Hepatic stellate cell (primary cell): ENCODE measurements at places on chromosomes 5 and 9.
A peak's percentile ranks its signal among the peaks of the same experiment; 100 is the strongest.

DNA sequence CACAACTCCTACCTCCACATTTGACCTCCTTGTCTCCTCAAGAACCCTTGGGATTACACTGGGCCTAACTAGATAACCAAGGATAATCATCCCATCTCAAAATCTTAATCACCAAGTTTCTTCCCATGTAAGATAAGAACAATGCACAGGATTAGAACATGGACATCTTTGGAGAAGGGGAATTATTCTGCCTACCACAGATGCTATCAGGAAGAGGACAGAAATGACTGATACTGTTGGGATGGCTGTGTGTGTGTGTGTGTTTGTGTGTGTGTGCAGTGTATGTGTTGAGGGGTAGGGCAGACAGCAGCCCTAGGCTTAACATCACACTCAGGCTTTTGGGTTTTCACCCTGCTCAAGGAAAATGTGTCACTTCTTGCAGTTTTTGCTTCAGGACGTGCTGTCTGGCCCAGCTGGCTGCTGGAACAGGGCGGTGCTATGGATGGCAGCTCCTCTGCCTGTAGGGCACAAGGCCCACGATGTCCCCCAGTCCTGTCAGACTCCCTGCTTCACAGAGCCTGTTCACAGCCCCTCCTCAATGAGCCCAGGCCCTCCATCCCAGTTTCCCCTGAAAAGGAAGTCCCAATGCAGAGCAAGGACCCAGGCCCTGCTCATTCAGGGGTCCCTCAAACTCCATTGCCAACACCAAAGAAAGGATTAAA, 7.7 kb downstream of the CA9 start:
- no peak for DNase-seq

DNA sequence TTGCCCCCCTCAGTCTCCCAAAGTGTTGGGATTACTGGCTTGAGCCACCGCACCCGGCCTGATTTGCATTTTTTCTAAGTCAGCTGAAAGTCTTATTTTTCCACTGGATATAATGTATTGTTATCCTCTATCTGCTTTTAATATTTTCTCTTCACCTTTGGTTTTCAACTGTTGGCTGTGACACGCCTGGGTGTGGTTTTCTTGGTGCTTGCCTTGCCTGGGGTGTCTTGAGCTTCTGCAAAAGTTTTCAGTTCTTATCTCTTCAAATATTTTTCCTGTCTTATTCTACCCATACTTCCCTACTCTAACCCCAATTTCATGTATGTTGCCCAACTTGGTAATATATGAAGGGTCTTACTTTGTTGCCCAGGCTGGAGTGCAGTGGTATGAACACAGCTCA, 4.3 kb upstream of the MXD3 start:
- no peak for DNase-seq

DNA sequence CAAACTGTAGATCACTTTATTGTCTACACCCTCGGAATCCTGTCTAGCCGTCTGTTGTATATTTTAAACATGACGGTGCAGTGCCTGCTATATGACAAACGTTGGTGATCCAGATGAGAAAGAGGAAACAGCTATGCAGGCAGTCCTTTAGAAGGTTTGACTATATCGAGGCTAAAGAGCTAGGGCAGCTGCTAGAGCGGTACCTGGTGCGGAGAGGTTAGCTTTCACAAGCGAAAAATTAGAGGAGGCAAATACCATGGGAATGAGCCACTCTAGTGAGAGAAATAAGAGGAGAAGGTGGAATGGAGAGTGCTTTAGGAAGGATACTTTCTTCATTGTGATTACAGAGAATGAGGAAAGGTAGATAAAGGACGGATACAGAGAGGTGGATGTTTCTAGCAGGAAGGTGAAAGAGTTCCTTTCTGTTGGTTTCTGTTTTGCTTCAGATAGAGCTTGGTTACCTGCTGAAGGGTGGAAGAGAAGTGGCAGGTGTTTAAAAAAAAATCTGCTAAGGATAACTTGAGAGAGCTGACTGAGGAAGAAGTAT, 959 bp upstream of the FBXL17 start:
- DNase-seq = peak; percentile 10

DNA sequence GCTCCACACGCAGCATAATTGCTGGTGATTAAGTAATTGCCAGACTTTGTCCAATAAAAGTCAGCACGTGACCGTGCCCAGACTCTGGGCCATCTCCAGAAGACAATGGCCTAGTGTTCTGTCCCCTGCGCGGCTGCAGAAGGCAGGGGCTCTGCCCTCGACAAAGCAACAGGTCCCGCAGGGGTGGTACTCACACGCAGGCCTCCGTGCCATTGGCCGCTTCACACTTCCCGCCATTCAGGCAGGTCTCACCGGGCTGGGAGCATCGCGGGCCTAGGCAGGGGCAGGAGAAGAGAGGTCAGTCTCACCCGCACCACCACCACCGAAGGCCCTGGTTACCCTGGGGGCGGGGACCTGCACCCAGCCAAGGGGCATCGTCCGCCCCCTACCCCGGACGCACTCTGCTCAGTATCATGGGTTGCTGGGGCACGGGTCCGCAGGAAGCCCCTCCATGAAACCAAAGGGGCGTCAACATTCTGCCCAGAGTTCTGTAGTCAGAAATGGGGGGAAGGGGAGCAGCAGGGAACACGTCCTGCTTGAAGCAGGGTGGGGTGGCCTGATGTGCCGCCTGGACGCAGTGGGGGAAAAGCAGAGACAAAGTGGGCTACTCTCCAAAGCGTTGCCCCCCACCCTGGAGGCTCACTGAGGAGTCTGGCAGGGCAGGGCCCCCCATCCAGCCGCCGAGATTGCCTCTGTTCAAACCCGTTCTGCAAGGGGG, 1.9 kb downstream of the NOTCH1 start:
- no peak for DNase-seq

GRCh38 chr9:31390403-31391025, 993.9 kb upstream of the ACO1 start:
- DNase-seq = no peak

- no peak for DNase-seq
These were observed 33.0 kb upstream of the CTNNAL1 start for GRCh38 chr9:109046346-109046745.

DNA sequence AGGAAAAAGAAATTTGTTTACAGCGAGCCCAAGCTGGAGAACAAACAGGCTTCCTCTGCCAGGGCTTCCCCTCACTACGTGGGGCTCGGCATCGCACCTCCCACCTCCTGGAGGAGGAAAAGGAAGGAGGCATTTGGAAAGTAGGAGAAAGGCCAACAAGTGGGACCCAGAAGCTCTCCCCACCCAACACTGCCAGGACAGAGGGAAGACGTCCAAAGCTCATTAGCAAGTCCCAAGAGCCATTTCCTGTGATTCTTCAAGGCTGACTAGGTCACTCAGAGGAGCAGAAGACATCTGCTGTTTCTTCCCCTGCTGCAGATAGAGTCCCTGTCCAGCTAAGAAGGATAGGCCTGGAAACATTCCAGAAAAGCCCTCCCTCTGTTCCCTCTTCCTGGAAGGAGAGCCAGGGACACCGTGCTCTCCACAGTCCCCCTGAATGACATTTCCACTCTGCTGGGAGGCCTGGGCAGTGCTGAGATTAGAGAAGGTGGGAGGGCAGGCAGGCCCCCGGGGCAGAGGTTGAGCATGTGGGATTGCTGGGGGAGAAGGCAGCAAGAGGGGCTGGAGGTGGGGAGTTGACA, 57.0 kb upstream of the NEURL1B start:
- DNase-seq = no peak

DNA sequence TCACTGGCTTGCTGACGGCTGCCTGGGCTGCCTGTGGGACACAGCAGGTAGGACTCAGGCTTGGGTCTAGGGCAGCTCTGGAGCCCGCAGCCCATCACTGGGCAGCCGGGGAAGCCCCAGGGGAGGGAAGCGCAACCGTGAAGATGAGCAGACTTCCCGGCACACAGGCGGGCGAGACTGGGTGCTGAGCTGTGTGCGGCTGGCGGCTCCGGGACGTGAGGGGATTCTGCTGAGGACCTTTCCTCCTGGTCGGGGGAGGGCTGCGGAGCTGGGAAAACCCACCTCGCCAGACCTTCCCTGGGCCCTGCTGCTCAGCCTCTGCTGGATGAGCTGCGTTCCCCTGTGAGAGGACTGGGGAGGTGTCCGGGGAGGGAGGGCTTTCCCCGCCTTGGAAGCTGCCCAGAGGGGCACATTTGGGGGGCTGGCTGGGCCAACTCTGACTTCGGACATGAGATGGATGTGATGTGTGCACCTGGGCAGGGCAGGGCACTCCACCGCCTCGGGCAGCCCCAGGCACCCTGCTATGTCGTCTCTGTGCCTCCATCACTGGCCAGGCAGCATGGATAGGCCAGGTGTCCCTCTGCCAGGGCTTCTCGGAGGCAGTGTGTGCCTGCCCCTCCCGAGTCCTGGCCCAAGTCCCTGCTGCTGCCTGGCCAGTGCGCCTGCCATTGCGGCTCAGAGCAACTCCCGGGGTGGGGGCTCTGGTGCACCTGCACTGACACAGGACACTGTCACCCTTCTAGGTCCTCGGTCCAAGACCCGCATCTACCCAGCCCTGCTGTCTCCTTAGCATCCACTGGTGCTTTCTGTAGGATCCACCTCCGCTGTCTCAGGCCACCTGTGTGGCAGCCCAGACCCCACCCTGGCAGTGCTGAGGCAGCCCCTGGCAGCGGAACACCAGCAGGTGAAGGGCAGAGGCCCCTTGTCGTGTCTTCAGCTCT, 66.4 kb downstream of the COL5A1 start:
- no peak for DNase-seq

- no peak for DNase-seq
These were observed 18.9 kb downstream of the OGN start for GRCh38 chr9:92385477-92385876.

DNA sequence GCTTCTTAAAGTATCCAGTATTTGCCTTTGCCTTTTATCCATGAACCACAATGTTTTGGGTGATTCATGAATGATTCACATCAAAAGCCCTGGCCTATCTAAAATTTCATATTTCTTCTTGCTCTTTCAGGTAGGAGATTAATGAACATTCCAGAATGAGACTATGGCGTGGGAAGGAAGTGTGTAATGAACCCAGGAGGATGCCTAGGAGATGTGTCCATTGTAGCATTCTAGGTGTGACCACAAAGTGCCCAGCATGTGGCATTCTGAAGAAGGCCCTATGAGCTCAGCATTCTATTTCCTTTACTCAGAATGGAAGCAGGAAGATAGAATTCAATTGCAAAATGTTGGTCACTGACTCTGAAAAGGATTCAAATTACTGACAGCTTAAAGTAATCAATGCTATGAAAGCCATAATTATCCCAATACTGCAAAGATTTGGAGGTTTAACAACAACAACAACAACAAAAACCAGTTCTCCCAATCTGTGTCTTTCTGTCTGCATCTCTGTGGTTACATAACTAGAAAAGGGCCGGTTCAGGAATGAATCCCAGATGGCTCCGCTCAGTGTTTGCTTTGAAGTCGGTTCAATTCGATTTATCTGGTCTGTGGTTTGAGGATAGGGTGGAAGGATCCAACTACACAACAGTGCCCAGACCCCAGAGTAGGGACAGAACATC, 126.7 kb downstream of the FOXD1 start:
- DNase-seq = peak; percentile 50

DNA sequence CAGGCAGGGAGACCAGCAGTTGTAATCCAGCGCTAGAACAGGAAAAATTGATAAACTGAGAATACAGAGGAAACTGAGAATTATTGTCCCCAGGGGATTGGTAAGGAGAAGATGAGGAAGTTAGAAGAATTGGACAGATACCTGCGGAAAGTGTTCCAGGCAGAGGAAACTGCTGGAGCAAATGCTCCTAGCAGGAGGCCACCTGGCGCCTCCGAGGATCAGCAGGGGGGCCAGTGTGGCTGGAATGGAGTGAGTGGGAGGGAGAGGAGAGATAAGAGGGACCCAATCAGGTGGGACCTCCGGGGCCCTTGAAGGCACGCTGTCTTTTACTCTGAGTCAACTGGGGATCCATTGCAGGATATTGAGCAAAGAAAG, 695 bp upstream of the ANXA6 start:
- DNase-seq = no peak

DNA sequence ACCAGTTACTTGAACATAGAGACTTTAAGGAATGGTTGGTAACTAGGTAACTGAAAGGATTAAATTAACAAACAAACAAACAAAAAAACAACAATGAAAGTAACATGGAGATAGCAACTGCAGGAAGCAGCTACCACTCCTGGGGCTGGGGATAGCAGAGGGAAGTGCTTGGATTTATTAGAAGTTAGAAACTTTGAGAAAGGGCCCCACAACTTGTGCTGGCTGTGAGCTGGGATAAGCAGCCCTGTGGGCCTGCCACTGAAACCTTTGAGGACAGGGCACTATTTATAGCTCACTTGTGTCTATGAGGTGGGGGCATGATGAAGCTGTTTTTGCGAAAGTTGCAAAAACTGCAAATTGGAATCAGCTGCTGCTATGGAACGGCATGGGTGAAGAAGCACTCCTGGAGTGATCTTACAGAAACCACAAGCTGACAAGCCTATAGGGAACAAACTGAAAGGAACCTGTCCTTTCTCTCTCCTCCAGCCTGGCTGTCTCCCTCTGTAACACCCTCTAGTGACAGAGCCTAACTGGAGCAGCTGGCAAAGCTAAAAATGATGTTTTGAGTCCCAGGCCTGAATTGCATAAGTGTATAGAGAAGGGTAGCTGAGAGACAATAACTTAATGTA, 91.4 kb upstream of the RANBP6 start:
- DNase-seq = peak; percentile 42

GRCh38 chr9:127053960-127054359, 68.5 kb downstream of the ANGPTL2 start:
- no peak for DNase-seq

DNA sequence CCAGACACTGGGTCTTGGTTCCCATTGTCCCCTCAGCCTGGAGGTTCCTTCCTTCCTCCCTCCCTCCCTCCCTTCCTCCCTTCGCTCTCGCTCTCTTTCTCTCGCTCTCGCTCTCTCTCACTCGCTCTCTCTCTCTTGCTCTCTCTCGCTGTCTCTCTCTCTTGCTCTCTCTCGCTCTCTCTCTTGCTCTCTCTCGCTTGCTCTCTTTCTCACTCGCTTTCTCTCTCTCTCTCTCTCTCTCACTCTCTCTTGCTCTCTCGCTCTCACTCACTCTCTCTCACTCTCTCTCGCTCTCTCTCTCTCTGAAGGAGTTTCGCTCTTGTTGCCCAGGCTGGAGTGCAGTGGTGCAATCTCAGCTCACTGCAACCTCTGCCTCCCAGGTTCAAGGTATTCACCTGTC, 23.4 kb downstream of the LAMC3 start:
- DNase-seq = no peak

DNA sequence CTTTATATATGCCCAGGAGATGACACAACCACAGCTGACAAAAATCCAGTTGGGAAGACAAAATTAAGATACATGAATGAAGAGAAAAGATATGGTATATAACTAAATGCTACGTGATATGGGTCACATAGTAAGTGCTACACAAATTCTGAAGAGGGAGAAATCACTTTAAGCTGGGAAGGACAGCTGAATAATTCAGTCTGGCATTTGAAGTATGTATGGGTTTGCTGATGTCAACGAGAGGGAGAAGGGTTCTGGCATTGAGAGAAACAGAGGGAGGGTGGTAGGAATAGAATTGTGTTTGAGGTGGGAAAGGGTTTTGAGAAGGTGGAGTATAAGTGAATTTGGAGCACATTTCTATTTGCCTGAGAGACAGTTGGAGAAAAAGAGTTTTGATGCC, 6.7 kb upstream of the SLIT3 start:
- DNase-seq = no peak

GRCh38 chr9:33193818-33194217, 26.7 kb upstream of the B4GALT1 start:
- DNase-seq = no peak
